ENCODE measurements at places on chromosomes 13 and 19.

GRCh38 chr13:90792335-90792734 lies 555.2 kb upstream of the MIR17HG start:
- no peak for DNase-seq

DNA sequence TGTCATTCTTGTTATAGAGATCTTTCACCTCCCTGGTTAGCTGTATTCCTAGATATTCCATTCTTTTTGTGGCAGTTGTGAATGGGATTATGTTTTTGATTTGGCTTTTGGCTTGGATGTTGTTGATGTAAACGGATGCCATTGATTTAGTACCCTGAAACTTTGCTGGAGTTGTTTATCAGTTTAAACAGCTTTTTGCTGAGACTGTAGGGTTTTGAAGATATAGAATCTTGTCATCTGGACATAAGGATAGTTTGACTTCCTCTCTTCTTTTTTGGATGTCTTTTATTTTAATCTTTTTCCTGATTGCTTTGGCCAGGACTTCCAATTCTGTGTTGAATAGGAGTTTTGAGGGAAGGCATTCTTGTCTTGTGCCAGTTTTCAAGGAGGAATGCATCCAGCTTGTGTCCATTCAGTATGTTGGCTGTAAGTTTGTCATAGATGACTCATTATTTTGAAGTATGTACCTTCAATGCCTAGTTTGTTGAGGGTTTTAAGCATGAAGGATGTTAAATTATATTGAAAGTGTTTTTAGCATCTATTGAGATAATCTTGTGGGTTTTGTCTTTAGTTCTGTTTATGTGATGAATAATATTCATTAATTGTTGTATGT lies 16.8 kb downstream of the ZNF431 start:
- no peak for DNase-seq

GRCh38 chr13:87877477-87877876 lies 206.3 kb downstream of the SLITRK5 start:
- DNase-seq, result no peak

- DNase-seq, result peak; percentile 2
Observed at GRCh38 chr13:106143392-106143791, 392.1 kb downstream of the EFNB2 start.

DNA sequence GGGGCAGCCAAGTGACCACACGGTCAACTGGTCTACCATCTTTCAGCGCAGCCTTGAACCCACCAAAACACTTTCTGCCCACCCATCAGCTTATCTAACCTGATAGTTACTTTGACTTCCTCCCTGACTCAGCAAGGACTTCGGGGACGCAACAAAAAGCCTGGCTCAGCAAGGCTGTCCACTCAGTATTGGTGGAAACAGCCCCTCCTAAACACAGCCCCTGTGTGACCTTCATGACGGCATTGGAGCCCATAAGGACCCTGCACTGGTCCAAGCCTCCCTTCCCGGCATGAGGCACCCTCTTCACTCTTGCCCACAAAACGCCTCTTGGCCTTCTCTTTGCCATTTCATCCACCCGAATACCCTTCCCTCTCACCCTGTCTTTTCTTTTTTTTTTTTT lies 39.1 kb downstream of the INSR start:
- no peak for DNase-seq

DNA sequence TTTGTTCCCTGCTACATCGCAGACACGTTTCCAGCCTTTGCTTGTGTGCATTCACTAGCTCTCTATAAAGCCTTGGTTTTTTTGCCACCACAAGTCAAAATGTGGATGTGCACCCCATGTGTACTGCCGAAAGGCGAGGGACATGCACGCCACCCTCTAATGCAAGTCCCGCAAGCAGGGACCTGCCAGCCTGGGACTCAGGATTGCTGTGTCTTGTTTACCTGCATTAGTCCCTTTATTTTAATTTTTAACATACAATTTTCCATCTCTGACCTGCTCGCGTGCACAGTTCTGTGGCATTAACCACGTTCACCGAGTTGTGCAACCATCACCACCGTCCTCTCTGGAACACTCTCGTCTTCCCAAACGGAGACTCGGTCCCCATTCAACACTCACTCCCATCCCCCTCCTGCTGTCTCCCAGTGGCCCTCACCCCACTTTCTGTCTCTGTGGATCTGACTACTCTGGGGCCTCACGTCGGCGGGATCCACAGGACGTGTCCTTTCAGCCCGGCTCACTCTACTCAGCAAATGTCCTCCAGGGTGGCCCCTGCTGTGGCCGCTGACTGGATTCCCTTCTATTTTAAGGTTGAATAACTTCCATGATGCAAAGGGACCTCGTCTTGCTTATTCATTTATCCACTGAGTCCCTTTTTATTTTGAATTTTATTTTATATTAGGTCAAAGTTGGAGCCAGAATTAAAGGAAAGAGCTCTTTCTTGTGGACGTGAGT lies 58.4 kb downstream of the RASA3 start:
- no peak for DNase-seq
